Fibroblast of the conjunctiva (primary cell): ENCODE measurements at places on chromosomes 3 and 15.

- DNase-seq = no peak
These were observed 258.6 kb downstream of the TIGIT start for GRCh38 chr3:114552527-114552812.

DNA sequence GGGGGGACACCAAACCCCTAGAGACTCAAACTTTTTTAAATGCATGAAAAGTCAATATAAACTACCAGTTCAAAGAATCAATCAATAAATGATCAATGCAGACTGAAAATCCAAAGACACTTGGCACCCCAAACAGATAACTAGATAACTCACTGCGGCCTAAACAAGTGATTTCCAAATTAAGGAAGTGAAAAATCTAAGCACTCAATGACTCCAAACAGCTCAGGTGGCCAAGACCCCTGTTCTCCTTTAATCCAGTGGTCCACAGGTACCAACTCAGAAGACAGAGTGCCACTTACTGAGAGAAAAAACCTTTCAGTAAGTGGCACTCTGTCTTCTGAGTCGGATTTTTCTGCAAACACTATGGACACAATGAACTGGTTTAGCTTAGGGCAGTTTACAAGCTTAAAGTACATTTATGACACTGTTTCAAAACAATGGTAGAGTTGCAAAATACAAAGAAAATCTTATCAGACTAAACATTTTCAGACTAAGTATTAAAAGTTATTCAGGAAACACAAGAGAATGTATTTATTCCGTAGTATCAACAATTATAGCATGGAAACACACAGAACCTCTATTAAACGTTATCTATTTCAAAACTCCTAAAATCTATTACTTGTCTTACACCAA, 4.7 kb downstream of the DLG1 start:
- DNase-seq = no peak

GRCh38 chr15:35211240-35211902, 126.3 kb upstream of the NANOGP8 start:
- no peak for DNase-seq

DNA sequence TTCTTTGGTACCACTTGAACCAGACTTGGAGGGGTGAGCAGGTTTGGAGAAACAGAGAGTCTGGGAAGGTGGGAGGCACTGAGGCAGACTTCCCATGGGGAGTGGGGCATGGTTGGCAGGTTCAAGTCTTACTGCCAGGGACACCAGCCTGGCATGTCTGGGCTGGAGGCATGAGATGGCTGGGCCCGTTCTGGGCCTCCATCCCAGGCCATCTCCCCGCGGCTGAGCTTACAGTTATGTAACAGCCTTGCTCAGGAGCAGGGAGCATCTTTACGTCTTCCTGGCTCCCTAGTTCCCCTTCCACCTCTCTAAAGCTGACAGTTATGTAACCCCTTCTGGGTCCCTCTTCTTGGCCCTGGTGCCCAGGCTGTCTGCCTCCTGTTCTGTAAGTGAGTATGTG, 12.4 kb downstream of the VIPR1 start:
- no peak for DNase-seq

- no peak for DNase-seq
These were observed 138.7 kb upstream of the CBLB start for GRCh38 chr3:106007512-106007911.

GRCh38 chr3:13890377-13891016, 10.6 kb upstream of the WNT7A start:
- DNase-seq = no peak

- DNase-seq = no peak
These were observed 328.9 kb upstream of the TBL1XR1 start for GRCh38 chr3:177525987-177526712.

DNA sequence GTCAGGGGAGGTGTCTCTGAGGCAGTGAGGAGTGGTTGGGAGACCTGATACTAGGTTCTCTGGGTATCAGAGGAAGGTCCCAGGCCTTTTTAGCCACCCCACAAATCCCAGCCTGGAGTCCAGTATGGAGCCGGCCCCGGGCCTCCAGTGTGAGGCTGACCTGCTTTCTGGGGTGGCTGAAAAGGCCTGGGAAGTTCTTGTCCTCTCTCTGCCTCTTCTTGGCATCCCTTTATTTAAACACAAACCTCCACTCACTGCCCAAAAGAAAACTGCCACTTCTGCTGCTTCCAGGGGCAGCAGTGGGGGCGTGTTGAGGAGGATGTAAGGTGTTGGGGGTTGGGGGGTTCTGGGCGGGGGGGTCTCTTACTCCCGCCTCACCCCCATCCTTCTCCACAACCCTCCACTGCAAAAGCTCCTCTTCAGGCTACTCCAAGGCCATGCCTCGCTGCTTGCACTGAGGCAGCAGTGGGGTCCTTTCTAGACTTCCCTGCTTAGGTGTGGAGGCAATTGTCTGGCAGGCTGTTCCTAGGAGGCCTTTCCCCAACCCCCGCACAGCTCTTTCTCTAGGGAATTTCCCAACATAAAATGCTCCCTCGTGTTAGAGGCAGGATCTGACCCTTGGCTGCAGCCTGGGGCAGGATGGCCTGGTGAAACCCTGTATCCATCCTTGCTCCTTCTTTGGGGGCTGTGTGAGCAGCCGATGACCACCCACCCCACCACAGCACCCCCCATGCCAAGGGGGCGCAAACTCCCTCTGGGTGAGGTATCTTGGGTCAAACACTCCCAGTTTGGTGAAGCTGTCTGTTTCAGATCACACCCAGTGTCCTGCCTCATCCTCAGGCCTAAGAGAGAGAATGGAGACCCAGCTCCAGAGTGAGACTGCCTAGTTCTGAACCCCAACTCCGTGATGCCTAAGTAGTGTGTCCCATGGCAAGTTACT, 12.1 kb upstream of the RAD18 start:
- DNase-seq = no peak

- DNase-seq = no peak
These were observed 8.0 kb downstream of the NFKBIZ start for GRCh38 chr3:101857301-101857741.

GRCh38 chr3:21216598-21216997, 534.4 kb downstream of the ZNF385D start:
- no peak for DNase-seq

- no peak for DNase-seq
These were observed 76.6 kb downstream of the PGPEP1L start for GRCh38 chr15:98931004-98931403.

DNA sequence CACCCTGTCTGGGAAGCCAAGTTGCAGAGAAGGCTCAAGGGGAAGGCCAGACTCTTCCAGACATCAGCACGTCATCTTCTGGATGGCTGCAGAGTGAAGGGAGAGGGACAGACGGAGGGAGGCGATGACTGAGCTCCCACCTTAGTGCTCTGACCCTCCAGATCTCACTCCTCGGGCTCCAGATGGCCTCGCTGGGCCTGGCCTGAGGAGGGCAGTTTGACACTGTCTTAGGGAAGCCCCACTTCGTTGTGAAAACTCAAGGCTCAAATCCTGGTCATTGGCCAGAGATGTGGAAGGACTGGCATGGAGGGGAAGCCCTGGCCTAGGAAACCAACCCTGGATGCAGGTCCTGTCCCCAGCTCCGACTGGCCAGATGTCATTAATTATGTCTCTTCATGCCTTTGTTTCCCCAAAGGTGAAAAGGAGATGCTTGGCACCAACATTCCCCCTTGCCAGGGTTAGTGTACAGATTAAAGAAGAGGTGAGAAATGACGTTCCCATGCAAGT, 70.4 kb downstream of the ADCY5 start:
- no peak for DNase-seq

GRCh38 chr3:45034612-45035252, 8.6 kb downstream of the CLEC3B start:
- no peak for DNase-seq

GRCh38 chr3:147218965-147219364, 187.4 kb downstream of the ZIC4 start:
- DNase-seq = no peak

DNA sequence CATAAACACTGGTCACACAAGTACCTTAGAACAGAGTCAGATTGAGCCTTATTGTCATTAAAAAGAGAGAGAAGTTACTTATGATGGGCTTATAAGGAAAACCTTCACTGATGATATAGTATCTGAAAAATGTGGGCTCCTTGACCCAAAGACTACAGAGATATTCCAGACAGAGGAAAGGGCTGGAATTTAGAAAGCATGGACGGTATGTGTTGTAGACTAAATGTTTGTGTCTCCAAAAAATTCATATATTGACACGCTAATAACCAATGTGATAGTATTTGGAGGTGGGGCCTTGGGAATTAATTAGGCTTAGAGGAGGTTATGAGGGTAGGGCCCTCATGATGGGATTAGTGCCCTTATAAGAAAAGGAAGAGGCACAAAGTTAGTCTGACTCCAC, 61.0 kb upstream of the DAZL start:
- DNase-seq = no peak

GRCh38 chr3:73569246-73569760, 55.4 kb downstream of the PDZRN3 start:
- no peak for DNase-seq

- no peak for DNase-seq
These were observed 59.7 kb downstream of the LRIG1 start for GRCh38 chr3:66441129-66441528.

DNA sequence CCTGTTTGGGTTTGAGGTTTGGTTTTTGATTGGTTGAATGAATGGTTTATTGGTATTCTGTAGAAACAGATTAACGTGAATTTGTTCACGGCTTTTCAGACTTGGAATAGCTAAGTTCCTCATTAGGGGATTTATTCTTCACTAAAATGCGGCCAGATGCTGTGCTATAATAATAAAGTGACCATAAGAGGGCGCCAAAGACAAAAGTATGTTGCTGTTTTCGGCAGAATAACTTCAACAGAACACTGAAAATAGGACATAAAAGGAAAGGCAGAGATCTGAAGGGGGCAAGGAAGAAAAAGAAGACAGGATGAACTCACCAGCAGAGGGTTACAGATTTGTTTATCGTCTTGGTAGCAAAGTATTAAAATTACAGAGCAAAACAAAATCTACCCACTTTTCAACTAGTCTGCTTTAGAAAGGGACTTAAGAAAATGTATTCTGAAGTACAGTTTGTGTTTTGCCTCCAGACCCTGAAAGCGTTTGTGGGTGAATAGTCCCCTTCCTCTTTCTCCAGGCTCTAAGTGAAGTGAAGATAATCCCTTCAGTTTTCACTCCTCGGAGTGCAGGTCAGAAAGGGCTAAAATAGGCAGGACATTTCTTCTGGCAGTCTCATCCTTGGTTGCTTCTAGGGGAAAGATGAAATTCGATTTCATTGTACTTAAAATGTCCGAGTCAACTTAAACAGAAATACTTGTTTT, 147.6 kb downstream of the IL20RB start:
- DNase-seq = peak; percentile 43
